ENCODE measurements at places on chromosomes 6 and 20.

GRCh38 chr20:43472671-43473380 is 15.1 kb downstream of the SRSF6 start:
- DNase-seq = no peak

DNA sequence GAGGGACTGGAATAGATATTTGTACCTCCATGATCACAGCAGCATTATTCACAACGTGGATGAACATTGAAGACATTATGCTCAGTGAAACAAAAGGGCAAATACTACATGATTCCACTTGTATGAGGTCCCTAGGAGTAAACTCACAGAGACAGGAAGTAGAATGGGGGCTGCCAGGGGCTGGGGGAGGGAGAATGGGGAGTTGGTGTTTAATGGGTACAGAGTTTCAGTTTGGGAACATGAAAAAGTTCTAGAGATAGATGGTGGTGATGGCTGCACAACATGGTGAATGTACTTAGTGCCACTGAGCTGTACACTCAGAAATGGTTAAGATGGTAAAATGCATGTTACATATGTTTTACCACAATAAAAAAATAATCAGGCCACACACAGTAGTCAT is 164.3 kb upstream of the RREB1 start:
- DNase-seq = no peak

- no peak for DNase-seq
Observed at GRCh38 chr6:109038837-109039398, 55.7 kb downstream of the SESN1 start.

DNA sequence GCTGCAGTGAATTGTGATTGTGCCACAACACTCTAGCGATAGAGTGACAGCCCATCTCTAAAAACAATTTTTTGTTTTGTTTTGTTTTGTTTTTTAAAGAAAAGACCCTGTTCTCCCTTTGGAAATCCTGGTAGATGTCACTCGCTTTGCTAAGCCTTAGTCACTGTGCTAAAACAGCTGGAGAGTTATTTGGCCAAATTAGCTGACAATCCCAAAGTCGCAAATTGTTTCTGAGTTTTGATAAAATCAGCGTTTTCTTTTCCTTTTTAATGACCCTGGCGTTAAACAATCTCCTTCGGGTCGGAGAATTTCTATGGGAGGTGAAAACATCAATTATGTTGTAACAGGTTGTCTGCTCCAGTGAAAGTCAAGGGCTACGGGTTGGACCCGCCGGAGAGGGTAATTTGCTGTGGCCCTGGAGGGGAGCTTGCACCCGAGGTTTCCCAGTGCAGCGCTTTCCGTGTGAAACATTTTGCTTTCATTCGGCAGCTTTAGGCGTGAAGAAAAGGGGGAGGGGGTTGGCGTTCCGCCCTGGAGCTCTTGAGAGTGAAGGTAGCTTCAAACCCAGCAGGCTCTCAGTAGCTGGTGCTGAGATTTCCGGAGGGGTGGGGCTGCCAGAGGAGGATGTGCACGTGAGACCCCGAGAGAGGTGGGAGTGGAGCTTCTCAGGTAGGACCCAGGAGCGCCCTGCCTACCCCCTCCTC is 296.6 kb downstream of the PHACTR1 start:
- no peak for DNase-seq

DNA sequence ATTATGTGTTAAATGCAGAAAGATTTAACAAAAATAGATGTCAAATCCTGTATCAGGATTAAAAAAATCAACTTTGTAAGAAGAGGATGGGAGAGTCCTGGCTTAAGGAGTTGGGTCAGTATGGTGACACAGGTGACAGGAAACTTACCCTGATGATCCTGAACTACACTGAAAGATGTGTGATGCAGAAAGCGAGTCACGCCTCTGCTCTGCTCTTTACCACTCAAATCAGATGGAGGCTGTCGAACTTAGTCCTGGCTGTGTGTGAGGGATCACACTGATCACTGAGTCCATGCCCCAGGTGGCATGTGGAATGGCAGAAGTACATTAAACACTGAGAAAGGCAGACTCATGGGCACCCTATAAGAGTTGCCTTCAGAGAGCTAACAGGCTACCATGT is 92.9 kb downstream of the GJA10 start:
- no peak for DNase-seq

- no peak for DNase-seq
Observed at GRCh38 chr20:46974669-46975434, 80.2 kb downstream of the EYA2 start.

DNA sequence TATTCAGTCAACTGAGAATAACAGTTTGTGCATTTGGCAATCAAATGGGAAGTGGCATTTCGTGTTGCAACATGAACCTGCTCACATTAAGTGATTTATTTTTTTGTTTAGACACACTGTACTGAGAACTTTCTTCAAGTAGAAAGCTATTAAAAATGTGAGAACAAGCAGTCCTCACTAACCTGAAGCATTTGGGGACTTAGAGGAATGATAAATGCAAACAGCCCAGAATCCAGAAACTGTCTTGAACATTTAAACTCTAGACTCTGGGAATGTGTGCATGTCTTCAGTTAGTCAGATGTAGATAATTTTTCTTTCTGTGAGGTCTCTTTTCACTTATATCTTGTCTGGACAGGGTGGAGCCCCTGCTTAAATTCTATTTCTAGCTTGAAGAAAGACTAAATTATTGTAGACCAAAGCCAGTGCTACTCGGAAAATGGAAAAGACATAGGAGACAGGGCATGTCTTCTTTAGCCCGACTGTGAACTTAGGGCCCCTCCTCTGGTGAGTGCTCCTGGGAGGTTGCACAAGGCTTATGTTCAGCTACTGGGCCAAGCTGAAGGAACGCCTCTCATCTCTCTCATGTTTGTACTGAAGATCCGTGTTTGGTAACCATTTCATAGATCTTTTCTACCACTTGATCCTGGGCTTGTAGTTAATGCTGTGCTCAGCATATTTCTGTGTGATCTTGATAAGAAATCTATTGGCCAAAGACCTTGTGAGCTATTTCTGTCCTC is 70.1 kb downstream of the SLX4IP start:
- peak; percentile 78 for DNase-seq

DNA sequence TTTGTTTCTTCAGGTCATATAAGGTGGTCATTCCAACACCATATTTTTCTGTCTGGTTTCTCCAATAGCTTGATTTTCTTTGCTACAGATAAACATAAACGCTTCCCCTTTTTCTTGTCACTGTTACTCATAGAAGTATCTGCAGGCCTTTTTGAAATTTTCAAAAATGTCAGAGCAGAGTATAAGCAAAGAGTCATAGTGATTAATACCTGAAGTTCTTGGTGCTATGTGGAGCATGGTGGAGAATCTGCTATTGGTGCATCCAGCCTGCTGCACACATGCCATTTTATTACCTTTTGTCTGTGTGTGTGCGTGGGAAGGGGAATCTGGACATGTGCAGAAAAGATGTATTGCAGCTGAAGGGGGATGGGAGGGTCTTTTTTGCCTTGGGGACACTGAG is 19.7 kb downstream of the STX11 start:
- DNase-seq = no peak

DNA sequence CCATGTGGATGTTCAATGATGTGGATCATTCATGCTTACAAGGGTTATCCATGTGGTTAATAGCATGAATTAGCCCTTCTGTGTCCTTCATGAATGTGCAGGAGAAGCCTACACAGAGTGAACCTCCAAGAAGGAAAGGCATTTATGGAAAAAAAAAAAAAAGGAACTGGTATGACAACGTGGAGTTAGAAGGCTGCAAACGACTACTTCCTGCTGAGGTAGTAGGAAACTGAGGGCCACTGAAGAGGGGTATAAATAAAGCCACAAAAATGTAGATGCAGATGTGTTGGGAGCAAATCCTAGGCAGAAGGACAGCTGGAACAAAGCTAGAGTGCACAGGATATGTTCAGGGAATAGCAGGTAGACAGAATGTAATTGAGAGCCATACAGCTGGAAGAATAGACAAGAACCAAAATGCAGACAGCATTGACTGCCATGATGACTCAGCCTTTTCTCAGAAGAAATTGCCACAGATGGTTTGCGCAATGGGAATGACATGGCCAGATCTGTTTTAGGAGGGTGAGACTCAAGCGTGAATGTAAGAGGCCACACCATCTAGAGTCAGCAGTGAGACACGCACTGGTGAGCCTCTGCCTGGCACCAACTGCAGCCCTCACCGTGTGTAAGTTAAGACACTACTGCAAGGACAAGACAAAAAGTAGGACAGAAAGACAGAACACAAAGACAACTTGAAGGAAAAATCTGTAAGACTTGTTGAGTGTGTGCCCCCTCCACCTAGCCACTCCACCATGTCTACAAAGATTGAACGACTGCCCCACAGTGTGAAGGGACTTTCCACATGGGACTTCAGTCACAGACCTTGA is 79.8 kb downstream of the KIF13A start:
- peak; percentile 96 for DNase-seq

DNA sequence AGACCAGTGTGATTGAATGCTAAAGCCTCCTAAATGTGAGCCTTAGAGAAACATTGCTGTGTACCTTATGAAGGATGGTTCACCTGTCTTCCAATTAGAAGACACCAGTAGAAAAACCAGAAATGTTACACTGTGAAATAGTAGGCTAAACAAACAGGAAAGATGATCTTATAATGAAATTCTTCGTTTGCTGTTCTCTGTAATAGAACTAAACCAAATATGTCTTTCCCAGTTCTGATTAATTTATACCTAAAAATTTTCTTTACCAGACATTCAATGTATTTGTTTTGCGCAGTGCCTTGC is 114.8 kb downstream of the RTN4IP1 start:
- DNase-seq = no peak

DNA sequence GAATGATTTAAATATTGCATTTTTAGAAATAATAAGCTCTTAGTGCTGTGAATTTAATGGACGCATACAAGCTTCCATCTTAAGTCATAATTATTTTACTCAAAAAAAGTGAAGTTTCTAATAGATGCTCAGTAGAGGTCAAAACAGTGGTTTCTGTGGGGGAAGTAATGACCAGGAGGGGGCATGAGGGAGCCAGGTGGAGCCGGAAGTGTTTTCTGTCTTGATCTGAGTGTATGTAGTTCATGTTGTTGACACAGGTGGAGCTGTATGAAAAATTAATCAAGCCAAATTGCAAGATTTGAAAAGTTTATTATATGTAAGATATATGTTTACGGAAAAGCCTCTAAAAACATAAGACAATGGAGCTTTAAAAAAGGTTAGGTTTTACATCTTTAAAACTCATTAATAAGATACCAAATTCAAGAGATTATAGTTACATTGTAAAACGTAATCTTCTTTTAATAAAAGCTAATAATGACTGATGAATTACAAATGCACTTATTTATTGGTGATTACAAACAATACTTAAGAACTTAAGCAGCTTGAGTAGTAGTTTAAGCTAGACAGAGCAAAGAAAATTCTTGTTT is 68.0 kb downstream of the PLAGL1 start:
- peak; percentile 33 for DNase-seq

GRCh38 chr6:132830334-132830751 is 16.0 kb downstream of the RPS12 start:
- DNase-seq = peak; percentile 20

DNA sequence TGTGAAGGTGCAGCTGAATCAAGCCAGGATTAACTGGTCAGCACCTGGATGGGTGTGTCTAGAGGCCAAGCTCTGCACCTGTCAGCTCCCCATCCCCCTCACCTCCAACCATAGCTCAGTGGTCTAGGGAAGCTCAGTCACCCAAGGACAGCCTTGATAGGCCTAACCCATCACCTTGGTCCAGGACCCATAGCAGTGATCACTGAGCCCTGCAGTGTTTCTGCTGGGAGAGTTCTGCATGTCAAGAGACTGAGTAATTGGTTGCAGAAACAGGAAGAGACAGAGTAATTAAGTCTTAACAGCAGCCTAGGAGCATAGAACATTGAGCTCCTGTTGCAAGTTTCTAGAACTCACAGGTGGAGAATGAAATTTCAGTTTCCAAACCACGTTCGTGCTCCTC is 18.7 kb upstream of the RALGAPB start:
- DNase-seq = no peak

- DNase-seq = no peak
Observed at GRCh38 chr6:119323478-119323877, 26.1 kb downstream of the MAN1A1 start.

- DNase-seq = no peak
Observed at GRCh38 chr20:33671573-33672288, 2.5 kb downstream of the NECAB3 start.

DNA sequence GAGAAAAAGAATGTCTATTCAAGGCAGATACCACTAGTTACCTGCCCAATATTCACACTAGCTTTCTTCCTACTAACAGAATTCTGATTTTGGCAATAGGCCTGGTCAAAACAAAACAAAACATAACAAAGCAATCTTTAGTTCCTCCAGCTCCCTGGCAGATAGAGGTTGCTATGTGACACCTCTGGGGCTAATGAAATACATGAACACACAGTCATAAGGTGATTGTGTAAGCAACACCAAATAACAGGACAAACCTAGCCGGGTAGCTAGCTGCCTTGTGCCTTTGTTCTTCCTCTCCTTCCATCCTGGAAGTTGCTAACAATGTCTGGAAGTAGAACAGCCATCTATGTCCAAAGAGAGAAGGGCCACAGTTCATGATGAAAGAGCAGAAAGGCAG is 6.0 kb upstream of the HMGN3 start:
- peak; percentile 11 for DNase-seq

DNA sequence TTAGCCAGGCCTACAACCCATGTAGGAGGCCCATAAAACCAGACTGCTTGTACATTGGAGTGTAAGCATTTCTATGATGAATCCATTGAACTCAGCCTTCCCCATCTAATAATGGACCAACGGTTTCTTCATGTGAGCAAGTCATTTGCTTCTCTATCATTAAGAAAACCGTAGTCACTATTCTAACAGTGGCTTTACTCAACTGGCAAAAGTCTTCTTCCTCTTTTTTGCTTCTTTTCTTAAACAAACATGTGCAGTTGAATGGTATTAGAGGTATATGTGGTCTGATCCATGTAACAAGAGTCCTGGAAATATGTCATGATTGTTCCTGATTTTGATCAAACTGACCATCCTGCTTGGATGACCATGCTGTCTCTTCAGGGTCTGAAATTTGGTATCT is 132.4 kb upstream of the STXBP5 start:
- DNase-seq = peak; percentile 9

- DNase-seq = peak; percentile 75
Observed at GRCh38 chr6:32883789-32884188, 29.8 kb downstream of the PSMB9 start.

GRCh38 chr20:17449031-17449430 is 82.1 kb downstream of the BFSP1 start:
- DNase-seq = no peak

DNA sequence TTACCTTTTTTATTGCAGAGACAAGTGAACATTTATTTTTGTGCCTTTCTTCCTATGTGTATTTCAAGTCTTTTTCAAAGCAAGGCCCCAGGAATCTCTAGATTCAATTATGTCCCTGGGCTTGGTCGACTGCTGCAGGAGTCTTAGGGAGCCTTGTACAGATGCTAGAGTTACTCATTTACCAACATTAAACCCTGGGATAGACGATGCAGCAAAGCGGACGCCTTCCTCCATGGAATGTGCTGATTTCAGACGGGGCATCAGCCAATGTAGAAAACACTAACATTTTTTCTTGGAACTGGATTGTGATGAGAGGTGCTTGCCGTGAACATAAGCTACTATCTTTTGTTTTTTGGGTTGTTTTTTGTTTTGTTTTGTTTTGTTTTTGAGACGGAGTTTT is 55.9 kb downstream of the CD164 start:
- DNase-seq = no peak
